ENCODE measurements at places on chromosomes 4 and X. TPM values are rescaled to one million over a fixed set of nuclear protein-coding genes. Genes with fewer than 3 reads are reported as not detected.
A peak's percentile ranks its signal among the peaks of the same experiment; 100 is the strongest.

- no peak for DNase-seq
Measured at GRCh38 chrX:67789536-67789935, 245.7 kb downstream of the AR start.

DNA sequence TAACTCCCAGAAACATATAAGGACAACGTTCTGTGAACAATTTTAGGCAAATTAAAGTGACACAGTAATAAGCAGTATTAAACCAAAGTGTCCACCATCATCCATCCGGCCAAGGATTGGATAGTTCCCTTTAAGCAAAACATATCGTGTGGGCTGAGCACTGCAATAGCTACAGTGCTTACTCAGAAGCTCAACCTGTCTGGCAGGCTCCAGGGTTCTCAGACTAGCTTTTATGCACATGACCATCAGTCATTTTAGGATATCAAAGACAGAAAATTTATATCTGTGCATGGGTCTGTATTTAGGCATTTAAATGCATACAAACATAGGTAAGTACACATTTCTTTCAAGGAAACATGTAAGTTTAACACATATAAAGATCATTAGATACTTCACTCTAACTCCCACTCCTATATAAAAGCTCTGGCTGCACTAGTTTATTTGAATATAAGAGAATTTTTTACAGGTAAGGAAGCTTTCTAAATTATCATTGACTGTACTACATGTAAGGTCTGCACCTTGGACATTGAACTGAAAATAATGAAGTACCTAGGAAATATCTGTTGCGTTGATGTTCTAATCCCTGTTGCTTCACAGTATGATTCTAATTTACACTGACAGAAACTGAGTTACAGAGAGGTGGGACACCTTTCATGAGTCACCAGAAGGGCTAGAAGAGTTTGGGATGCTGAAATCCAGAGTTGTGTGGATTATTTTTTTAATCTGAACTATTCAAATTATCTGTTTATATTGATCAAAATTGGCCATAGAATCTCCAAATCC, 67.6 kb downstream of the ELOVL6 start:
- DNase-seq: no peak

- no peak for DNase-seq
Measured at GRCh38 chr4:109022961-109023360, 260.1 kb upstream of the ETNPPL start.

- no peak for DNase-seq
Measured at GRCh38 chr4:48596336-48596735, 106.3 kb downstream of the ZAR1 start.

DNA sequence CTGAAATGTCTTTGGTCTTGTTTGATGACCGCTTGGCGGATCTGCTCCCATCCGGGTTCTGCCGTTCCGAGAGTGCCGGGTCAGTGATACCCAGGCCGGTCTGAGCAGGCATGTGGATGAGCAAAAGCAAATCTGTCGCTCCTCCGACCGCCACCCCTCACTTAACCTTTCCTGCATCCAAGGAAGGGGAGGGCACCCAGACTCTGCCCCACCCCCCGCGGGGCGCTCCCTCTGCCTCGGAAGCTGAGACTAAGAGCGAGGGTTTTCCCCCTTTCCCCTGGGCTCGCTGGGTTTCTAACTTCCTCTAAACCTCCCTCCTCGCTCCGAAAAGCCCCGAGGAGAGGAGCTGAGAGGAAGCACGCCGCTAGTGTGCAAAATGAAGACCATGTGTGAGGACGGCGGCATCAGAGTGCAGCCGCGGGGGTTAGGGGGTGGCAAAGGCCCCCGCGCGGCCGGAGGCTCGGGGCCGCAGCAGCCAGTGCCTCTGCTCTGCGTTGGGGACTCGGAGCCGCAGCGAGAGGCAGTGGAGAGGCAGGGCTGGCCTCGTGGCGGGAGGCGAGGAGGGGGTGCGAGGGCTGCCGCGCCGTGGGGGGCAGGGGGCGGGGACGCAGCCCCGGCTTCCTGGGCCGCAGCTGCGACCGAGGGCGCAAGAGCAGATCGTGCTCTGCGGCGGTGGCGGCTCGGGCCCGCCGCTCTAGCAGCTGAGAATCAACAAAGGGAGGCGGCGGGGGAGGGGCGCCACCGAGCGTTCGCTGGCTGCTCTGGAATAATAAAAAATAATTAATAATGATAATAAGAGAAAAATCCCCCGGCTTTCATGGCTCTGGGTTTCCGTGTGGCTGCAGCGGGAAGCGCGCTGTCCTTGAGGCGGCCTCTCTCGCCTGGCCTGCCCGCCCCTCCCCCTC, 55.8 kb upstream of the BCOR start:
- DNase-seq: peak; percentile 78

Gene NXT2
- 13.4 TPM for total RNA-seq

- no peak for DNase-seq
Measured at GRCh38 chrX:18864390-18864920, 119.5 kb downstream of the PHKA2 start.

- DNase-seq: no peak
Measured at GRCh38 chr4:14669371-14669770, 332.9 kb upstream of the CPEB2 start.

DNA sequence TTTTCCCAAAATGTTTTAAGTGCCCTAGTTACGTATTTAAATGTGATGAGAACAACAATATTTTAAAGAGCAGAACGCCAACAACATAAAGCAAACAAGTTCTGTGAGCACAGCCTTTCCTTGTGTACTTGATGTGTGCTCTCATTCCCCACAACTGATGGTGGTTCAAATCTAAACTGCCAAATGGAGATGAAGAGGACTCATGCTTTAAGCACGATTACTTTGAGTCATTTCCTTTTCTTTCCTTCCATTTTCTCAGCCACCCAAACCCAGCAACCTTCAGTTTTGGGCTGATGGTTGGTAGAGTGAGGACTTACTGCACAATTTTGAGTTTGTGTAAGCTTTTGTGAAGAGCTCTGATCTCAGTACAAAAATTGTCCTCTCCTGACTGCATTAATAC, 1.7 kb downstream of the NSD2 start:
- peak; percentile 34 for DNase-seq

DNA sequence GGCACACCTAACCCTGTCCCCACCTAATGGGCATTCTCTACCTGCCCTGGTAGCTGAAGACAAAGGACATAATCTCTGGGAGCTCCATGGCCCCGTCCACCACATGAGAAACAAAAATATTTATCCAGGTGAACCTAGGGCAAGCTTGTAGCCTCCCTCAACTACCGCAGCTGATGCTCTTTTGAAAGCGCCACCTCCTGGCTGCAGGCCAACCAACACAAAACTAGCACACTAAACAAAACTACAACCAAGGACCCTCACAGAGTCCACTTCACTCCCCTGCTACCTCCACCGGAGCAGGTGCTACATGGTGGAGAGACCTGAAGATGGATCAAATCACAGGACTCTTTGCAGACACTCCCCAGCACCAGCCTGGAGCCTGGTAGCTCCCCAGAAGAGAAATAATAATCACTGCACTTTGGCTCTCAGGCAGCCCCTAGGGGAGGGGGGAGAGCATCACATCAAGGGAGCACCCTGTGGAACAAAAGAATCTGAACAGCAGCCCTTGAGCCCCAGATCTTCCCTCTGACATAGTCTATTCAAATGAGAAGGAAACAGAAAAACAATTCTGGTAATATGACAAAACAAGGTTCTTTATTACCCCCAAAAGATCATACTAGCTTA, 111.3 kb upstream of the ATP8A1 start:
- DNase-seq: no peak

- no peak for DNase-seq
Measured at GRCh38 chr4:155388162-155388561, 11.4 kb upstream of the MAP9 start.

DNA sequence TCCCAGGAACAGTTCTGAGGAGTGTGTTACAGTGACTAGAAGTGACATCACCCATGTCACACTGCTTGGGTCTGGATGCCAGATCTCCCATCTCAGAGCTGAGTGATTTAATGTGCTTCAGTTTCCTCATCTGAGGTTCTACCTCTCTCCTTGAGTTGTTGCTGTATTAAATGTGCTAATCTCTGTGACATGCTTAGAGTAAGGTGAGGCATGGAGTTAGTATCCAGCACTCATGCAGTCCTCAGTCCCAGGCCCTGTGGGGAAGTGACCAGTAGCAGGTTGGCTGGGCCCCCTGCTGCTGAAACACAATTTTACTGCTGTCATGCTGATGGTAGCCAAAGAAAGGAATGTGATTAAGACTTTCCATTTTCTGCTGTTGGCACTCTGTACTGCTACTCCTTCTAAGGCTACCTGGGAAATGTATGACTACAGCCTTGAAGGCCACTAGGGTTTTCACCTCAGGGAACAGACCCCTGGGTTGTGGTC, 639.6 kb downstream of the MID1IP1 start:
- no peak for DNase-seq

Gene TLR3
- not detected for total RNA-seq

- no peak for DNase-seq
Measured at GRCh38 chr4:66681962-66682361, 863.3 kb downstream of the CENPC start.

Gene TMSB15B
- 7.3 TPM for total RNA-seq

Gene TIGD2
- 3.2 TPM for total RNA-seq

Gene CFAP99
- total RNA-seq: not detected

Gene NAP1L3
- 3.2 TPM for total RNA-seq

Gene CXCL11
- total RNA-seq: 0.30 TPM

Data from activated naive CD8-positive, alpha-beta T cell treated with anti-CD3 and anti-CD28 coated beads for 36 hours (primary cell).